T-helper 9 cell (primary cell): ENCODE measurements at places on chromosomes 11 and 22.
A peak's percentile ranks its signal among the peaks of the same experiment; 100 is the strongest.

DNA sequence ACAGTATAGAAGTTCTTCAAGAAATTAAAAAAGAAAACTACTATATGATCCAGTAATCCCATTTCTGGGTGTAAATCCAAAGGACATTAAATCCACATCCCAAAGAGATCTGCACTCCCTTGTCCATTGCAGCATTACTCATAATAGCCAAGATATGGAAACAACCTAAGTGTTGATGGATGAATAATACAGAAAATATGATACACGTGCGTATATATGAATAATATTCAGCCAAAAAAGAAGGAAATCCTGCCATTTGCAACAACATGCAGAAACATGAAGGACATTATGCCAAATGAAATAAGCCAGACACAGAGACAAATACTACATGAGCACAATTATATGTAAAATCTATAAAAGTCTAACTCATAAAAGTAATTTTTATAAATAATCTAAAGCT lies 306.3 kb upstream of the ANO3 start:
- no peak for DNase-seq

DNA sequence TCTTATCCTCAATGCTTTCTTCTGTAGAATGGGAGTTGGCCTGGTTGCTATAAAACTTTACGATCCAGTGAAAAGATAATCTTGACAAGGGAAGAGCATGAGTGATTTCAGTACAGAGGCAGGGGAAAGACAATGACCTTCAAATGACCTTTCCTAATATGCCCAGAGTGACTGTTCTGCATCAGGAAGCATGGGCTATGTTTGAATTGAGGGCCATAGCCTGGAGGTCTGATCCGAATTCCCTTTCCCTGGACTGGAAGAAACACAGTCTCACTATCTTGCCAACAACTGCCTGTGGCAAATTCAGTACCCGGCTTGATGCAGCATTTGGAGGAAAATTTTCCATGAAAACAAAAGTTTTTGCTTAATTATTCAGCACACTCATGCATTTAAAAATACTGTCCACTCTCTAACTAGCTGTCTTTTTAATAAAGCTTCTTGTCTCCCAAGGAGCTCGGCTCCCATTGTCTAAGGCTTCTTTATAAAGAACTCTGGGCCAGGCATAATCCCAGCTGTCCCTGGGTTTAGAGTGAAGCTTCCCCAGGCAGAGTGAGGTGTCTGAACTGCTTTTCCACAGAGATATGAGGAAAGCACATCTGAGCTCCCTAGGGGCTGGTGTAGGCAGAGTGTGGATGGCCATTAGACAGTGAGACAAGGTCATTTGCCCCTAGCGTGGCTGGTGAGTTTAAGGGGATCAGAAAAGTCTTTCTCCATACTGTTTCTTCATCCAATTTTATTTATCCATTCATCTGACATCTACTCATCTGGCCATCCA lies 132.7 kb upstream of the CADM1 start:
- no peak for DNase-seq

GRCh38 chr11:9002920-9003572 lies 755 bp downstream of the NRIP3 start:
- no peak for DNase-seq

DNA sequence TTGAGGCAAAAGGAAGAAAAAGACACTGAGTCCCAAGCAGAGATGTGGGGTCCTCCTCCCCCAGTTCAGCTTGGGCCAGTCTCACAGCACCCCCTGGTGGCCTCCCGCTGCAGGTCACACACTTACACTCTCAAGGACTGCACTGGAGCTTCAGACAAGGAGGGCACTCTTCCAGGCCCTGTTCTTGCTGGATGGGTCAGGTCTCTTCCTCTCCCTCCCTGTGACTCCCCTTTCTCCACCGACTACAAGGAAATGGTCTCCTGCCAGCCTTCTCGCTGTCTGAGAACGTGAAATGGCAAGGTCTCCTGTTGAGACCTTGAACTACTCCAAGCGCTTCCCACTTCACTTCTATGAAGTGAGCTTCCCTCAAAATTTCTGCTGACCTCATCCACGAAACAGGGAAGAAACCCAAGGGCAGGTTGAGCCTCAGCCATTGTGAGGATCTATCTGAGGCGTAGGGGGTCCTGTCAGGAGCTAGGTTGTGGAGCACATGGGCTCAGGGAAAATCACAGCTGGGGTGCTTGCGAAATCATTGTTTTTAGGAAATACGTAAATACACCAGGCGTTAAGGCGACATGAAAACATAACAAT lies 11.2 kb upstream of the IGLL1 start:
- DNase-seq: peak; percentile 43

GRCh38 chr22:42661985-42662831 lies 13.0 kb upstream of the CYB5R3 start:
- DNase-seq: peak; percentile 87

GRCh38 chr11:6229911-6230310 lies 4.5 kb downstream of the FHIP1B start:
- DNase-seq: no peak

DNA sequence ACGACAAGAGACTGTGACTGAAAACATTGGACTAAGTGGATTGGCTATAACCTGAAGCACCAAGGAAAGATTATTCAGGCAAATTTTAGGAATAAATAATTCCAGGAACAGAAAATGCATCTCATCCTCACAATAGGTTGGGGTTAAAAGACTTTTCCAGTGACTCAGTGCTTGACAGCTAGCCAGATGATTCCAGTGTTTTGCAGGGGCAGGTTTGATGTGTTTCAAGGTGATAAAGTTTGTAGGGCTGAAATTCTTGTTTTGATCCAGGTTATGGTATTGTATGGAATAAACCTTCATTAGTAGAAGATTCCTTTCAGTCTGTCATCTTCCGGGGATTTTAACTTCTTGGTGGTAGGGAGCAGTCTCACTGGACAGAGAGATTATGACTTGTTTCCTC lies 2.3 kb downstream of the EXT2 start:
- no peak for DNase-seq

GRCh38 chr11:75845324-75845723 lies 30.3 kb downstream of the UVRAG start:
- DNase-seq: no peak

DNA sequence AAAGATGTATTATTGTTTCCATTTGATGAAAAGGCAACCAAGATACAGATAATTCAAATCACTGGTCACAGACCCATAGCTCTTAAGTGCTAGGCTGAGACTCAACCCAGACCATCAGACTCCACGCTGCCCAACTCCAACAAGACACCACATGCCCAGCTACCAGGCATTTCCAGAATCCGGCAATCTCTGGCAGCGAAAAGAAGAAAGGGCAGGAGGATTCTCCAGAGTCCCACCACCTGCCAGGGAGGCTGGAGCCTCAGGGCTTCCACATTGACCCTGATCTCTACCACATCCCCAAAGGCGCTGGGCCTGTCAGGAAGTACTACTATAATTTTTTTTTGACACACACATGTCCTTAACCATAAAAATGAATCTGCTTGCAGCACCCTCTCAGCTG lies 61.4 kb upstream of the ARFGAP3 start:
- DNase-seq: no peak

DNA sequence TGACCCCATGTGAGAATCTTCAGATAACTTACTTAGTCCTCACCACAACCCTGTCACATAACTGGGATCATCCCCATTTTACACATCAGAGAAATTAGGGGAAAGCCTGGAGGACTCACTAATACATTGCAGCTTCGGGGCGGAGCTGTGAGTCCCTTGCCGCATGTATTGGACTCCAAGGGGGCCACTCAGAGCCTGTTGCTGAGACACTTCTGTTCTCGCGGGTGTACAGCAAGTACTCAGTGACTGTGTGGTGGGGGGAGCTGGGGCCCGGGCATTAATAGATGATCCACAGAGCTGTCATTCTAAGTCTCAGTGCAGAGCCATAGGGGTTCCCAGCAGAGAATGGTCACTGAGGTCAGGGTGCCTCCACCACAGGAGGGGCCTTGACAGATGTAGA lies 13.5 kb downstream of the OAF start:
- DNase-seq: no peak

GRCh38 chr11:43934601-43935423 lies 7.6 kb upstream of the C11orf96 start:
- no peak for DNase-seq

DNA sequence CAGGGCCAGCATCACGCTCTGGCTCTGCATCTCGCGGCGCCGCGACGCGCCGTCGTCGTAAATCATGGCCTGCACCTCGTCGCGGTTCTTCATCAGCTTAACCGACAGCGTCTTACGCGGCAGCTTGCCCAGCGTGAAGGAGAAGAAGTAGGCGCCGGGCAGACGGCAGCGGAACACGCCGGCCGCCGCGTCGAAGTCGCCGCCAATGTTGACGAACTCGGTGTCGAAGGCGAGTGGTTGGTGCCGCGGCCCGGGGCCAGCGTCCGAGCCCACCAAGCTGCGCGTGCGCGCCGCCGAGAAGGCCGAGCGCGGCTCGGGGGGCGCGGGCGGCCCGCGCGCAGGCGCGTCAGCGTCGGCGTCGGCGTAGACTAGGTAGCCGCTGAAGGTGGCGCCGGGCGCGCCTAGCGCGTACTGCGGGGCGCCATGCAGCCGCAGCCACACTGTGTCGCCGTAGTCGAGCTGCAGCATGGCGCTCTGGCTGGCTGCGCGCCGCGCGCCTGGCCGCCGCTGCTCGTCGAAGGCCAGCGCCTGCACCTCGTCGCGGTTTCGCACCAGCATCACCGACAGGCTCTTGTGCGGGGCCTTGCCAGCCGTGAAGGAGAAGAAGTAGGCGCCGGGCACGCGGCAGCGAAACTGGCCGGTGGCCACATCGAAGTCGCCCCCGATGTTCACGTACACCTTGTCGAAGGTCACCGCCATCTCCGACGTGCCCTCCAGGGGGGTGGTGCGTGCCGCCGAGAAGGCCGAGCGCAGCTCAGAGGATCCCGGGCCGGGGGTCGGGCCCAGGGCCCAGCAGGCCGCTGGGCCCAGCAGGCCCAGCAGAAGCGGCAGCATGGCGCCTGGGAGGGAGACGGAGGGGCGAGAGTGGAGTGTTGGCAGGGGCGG lies 3.7 kb downstream of the FAM180B start:
- no peak for DNase-seq

DNA sequence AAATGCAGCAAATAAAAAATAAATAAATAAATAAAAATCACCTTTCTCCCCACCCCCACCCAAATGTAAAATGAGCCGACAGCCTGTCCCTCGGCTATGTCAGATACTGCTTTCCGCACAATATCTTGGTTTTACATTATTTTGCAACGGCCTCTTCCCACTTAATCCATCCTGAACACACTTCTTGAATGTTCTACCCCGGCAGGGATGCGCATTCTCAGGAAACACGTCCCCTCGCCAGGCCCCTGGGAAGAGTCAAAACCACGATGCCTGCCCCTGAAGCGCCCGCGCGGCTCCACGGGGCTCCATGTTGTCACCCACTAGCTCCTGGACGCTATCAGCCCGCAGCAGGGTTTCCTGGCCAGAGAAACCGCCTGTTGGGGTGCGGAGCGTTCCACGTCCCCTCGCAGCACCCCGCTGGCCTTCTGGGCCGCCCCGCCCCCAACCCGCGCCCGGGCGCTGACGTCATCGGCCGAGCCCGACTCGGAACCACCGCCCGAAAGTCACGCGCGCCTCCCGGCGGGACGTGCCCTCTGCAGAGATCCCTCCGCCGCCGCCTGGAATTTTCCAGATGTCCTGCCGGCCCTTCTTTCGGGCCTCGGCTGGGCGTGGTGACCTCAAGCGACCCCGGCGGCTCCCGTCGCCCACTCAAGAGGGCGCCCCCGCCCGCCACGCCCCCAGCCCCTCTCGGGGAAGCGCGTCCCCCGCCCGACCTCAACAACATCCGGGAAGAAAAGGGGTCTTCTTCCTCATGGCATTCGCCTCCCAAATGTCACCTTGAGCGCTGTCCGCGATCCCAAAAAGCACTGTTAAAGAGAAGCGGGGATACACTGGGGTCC lies 585 bp upstream of the NEAT1 start:
- peak; percentile 81 for DNase-seq

GRCh38 chr11:40130427-40130826 lies 1329.0 kb downstream of the LRRC4C start:
- no peak for DNase-seq

GRCh38 chr11:67288198-67288451 lies 978 bp upstream of the ANKRD13D start:
- DNase-seq: no peak

- no peak for DNase-seq
Observed at GRCh38 chr11:617199-617911, 1.6 kb upstream of the IRF7 start.

- DNase-seq: no peak
Observed at GRCh38 chr11:134642206-134642605, 230.2 kb upstream of the B3GAT1 start.

DNA sequence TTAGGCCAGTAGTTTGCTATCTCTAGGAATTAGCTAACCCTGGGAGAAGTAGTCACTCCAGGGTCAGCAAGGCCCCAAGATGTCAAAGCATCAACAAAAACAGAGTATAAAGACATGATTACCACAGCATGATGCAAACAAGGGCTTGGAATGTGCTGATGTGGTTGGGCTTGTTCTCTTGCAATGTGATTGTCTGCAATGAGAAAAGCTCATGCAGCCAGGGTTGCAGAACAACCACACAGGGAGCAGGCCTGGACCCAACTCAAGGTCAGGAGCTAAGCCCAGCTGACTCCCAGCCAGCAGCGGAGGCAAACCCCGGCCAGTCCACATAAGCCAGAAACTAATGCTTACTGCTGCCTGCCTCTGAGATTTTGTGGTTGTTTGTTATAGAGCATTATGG lies 132.4 kb upstream of the ZC3H12C start:
- no peak for DNase-seq

GRCh38 chr22:28297504-28297903 lies 378.4 kb upstream of the PITPNB start:
- no peak for DNase-seq

- DNase-seq: peak; percentile 68
Observed at GRCh38 chr11:66429983-66430602, 8.6 kb downstream of the MRPL11 start.

GRCh38 chr11:63536669-63537292 lies at the start of gene PLAAT4:
Gene PLAAT4 (plus strand): TSS chr11:63536808. CDS start chr11:63536869, 61 bp downstream.
- no peak for DNase-seq

- peak; percentile 9 for DNase-seq
Observed at GRCh38 chr22:42648368-42649245, 585 bp downstream of the CYB5R3 start.

- no peak for DNase-seq
Observed at GRCh38 chr22:48331266-48331665, 1496.4 kb downstream of the BRD1 start.

DNA sequence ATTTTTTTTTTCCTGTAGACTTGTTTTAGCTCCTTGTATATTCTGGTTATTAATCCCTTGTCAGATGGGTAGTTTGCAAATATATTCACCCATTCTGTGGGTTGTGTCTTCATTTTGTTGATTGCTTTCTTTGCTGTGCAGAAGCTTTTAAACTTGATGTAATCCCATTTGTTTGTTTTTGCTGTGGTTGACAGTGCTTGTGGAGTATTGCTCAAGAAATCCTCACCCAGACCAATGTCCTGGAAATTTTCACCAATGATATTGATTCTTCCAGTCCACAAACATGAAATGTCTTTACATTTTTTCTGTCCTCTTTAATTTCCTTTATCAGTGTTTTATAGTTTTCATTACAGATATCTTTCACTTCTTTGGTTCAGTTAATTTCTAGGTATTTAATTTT lies 55.6 kb upstream of the MRGPRX1 start:
- DNase-seq: no peak

- no peak for DNase-seq
Observed at GRCh38 chr22:50630376-50630775, 2.4 kb upstream of the ARSA start.

GRCh38 chr22:37100589-37101127 lies 8.9 kb downstream of the TMPRSS6 start:
- DNase-seq: no peak

- DNase-seq: peak; percentile 70
Observed at GRCh38 chr11:59550368-59550841, 39.1 kb downstream of the OR4D9 start.
